ENCODE measurements at places on chromosomes 7 and 10.

GRCh38 chr7:120609136-120609753 is 248.7 kb downstream of the TSPAN12 start:
- DNase-seq, result no peak

DNA sequence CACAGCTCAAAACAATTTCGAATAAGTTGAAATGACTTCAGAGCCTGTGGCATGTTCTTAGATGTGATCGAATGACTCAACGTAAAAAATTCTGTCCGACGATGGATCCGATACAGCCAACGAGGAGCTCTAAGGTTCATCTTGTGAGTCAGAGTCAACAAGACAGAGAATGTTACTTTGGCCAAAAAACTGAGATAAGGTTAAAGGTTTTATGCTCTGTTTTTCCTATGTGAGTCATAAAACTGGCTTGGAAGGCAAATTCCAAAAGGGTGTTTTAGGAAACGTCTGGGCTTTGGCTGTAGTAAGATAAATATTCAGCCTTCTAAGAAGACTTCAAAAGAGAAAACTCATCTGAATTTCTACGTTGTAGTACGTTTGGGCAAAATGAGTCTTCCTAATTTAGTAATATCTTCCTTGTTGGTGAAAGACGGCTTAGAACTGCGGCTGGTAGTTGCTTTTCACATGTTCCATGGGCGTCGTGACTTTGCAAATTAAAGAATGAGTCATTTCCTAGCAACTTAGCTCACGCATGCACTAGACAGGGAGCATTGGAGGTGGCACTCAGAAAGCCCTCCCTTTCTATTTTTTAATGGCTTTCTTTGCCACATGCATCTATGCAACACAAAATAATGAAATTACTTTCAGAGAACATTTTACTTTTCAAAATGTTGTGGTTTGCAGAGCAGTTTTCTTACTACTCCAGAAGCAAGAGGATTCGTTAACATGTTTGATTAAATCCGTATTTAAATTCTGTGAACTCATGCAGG is 28.2 kb downstream of the PFKP start:
- peak; percentile 70 for DNase-seq

DNA sequence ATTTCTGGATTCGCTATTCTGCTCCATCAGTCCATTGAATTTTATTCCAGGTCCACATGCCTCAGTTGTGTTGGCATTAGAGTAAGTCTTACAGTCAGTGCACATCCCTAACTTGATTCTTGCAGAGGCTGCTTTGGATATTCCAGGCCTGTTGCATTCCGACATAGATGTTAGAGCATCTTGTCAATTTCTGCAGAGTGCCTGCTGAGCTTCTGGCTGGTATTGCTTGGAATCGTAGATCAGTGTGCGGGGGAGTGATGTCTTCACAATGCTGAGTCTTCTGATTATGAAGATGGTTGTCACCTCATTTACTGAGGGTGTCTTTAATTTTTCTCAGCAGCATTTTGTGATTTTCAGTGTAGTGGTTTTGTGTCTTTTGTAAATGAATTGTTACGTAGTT is 45.2 kb downstream of the INPP5A start:
- no peak for DNase-seq

GRCh38 chr10:110444004-110444337 is 53.7 kb upstream of the DUSP5 start:
- DNase-seq, result no peak

DNA sequence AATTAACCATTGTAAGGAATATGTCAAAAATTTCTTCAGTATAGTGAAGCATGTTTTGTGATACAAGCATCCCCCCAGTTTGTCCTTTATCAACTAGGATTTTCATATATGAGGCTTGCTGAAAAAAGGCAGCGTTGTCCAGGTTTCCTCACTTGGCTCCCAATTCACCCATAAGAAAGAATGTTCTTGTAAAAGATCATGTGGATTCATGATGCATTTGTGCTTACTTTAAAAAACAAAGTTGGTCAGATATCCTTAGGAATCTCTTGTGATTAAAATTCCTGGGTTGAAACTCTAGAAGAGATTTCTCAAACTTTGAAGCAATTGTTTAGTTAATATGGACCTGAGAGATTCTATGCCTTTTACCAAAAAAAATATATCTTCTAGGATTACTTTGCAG is 181.8 kb downstream of the KIAA1217 start:
- no peak for DNase-seq

DNA sequence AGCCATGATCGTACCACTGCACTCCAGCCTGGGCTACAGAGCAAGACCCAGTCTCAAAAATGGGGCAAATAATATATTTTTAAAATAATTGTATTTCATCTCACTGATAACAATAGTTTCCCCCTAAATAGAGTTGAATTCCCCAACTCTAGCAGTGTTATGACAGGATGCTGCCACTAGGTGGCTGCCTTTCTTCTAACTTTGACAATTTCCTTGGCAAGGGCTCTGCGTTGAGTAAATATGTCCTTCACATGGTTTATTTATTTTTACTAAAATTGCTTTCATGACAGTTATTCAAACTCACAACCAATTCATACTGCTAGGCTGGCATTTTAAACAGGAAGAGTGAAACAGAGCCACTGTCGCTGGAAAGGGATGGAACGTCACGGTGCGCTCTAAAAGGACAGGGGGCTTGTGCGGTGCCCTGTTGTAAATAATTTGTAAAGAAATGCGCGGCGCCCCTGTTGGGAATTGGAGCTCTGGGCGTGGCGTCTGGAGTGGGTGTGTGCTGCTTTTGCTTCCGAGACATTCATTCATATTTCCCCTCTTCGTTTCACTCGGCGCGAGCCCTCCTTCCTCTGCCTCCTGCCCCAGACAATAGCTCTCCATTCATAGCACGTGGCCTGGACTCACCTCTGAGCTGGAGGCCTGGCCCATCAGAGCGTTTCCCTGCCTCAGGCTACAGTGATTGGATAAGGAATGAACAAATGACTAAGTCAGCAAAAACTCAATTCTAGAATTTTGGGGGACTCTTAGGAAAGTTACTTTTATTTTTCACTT is 20.5 kb upstream of the PITRM1 start:
- peak; percentile 51 for DNase-seq

DNA sequence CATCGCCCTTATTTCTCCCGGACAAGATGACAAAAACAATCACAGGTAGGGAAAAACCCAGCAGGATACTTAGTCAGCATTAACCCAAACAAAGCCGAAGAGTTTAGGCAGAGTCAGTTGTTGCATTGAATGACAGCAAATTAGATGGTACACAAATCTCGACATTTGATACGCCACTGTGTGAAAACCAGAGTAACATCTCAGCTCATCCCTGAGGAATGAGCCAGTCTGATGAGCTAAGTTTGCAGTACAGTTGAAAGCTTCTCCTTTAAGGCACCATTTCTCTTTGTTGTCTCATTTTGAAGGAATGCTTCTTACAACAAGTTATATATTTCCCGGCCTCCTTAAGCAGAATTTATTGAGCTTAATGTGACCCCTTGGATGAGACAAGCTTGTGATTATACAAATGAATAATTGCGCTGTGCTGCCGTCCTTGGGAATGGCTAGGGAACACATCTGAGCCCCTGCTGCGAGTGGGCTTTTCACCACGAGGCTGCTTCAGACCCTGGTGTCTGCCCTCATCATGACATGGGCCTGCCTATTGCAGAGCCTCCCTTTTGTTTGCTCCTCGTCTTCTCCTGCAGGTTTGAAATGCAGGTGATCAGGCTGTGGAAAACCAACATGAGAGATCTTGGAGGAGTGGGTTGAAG is 137.3 kb downstream of the CELF2 start:
- DNase-seq, result no peak

- no peak for DNase-seq
These were observed 7.6 kb upstream of the TMEM236 start for GRCh38 chr10:17744341-17744861.

DNA sequence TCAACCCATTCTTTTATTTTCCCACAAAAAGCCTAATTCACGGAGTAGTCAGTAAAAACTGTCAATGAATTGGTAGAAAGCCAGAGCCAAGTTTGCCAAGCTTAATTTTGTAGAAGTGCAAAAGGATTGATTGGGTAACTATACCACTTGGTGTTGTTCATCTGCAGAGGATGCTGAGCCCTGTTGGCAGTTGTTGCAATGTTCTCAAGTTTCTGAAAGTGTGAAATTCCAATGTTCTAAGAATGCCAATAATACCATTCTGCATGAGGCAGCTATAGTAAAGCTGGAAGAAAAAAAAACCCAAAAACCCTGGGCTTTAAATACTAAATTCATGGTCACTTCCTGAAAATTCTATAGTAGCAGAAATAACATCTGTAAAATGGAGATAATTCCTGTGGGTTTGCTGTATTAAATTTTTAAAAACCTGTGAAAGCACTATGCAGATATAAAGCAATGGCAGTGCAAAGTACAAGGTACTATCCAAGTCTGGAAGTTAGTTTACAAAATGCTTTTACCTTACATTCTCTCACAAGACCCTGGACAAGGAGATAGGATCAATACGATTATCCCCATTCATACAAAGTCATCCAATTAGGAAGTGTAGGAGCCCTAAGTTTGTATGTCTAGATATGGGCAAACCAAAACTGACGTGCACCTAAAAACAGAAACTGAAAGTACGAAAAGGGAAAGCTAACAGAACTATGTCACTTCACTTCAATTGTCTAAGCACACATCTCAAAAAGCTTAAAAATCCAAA is 6.0 kb upstream of the PON1 start:
- no peak for DNase-seq

- DNase-seq, result no peak
These were observed 28.9 kb upstream of the SLC26A5 start for GRCh38 chr7:103474956-103475355.

GRCh38 chr10:95456516-95456915 is 104.7 kb downstream of the SORBS1 start:
- DNase-seq, result no peak

GRCh38 chr7:7820409-7820808 is 102.0 kb upstream of the RPA3 start:
- DNase-seq, result no peak

DNA sequence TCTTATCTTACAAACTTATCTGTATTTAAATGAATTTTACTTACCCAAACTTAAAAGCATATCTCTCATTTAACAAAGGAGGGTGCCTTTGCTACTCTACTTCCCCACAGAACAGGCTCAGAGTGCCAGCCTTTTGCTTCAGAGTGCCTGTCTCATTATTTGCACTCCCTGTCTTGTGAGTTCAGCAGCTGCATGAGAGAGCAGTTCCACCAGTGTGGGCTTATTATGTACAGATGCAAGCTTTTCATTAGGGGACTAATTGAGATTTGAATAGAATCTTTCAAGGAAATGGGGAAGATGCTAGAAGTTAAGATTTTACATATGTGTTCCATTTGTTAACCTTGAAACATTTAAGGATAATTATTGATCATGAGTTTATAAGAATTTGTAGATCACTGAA is 310.2 kb upstream of the LRRN3 start:
- no peak for DNase-seq

DNA sequence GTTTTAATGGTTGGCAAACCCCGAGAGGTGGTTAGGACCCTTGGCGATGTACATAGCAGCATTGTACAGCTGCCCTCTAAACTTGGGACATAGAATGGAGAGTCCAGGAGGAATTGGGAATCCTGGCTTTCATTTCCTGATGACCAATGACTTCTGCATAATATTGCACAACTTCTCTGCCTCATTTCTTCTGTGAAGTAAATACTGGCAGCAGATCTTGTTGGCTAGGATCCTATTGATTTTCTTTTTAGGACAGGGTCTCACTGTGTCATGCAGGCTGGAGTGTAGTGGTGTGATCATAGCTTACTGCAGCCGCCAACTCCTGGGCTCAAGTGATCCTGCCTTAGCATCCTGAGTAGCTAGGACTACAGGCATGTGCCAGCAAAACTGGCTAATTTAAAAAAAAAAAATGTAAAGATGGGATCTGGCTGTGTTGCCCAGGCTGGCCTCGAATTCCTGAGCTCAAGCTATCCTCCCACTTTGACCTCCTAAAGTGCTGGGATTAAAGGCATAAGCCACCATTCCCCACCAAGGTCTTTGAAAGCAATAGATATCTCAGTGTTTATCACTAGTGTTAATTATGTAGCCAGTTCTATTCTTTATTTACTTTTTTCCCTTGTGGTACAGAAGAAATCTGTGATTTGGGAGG is 58.1 kb downstream of the PODXL start:
- no peak for DNase-seq

- DNase-seq, result no peak
These were observed 33.2 kb downstream of the C7orf33 start for GRCh38 chr7:148623586-148624282.

GRCh38 chr7:107080099-107080505 is 35.6 kb downstream of the PRKAR2B start:
- DNase-seq, result no peak

Measured in NCI-H526 treated with DMSO at 0.1 percent for 48 hours (cell line).